ENCODE measurements at places on chromosomes 4 and X.

DNA sequence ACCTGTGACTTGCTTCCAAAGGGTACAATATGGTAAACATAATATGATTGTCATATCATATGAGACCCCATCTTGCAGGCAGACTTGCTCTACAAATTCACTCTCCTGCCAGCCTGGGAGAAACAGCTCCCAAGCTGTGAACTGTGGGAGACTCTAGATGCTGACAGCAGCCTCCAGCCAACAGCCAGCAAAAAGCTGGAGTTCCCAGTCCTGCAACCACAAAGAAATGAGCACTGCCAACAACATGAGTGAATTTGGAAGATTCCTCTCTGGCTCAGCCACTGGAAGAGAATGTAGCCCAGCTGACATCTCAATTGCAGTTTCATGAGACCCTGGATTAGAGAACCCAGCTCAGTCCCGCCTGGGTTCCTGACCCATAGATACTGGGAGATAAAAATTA is 145.4 kb downstream of the QDPR start:
- peak; percentile 84 for DNase-seq

GRCh38 chr4:128782076-128782715 is 27.3 kb upstream of the JADE1 start:
- peak; percentile 61 for DNase-seq

- DNase-seq: no peak
These were observed 21.9 kb upstream of the PACRGL start for GRCh38 chr4:20678400-20678799.

DNA sequence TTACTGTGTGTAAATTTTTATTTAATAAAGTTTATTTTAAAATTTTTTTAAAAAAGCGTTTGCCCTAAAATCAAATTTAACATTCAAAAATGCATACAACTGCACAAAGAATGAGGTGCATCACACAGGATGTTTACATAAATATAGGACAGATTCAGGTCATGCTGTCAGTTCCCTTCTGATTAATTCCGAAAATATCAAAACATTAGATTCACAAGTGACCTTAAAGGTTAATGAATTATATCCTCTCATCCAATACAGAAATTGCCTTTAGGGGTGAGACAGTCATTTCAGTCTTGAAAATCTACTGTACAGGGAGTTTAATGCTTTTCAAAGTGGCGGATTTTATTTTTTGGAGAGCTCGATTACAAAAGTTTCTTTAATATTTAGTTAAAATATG is 208.7 kb upstream of the FTHL17 start:
- no peak for DNase-seq

DNA sequence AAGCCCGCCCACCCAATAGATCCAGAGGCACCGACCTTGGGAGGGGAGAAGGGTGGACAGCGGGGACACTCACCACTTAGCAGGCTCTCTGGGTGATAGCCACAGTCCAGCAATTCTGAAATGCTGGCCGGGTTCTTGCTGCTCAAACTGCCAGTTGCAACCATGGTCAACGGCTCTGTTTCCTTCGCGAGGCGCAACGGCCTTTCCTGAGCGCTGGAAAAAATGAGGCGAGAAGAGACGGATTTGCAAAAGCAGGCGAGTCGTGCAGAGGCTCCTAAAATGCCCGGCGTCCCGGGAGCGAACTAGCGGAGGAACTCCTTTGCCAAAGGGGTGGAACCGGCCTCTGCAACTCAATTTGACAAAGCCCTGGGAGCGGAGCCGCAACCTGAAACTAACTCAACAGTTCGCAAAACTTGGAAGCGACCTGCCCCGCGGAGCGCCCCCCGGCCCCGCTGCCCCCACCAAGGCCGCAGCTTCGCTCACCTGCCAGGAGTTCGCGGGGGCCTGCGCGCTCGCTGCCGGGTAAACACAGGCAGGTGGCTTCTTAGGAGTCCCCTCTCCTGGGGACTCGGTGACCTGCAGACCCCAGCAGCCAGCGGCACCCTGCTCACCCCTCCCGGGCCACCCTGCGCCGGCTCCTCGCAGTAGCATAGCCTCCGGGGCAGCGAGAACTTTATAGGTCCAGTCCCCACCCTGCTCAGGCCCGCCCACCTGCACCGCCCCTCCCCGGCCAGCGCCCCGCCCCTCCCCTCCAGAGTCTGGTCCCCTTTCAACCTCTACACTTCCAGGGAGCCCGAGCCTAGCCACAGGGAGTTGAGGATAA is at the start of gene DDIT4L:
DDIT4L (minus strand) TSS at position 649 of the 823 bp plus-strand sequence; CDS start at position 164, 485 bp downstream.
- DNase-seq: peak; percentile 35

GRCh38 chr4:853416-853781 is 27.5 kb upstream of the CPLX1 start:
- DNase-seq: no peak

DNA sequence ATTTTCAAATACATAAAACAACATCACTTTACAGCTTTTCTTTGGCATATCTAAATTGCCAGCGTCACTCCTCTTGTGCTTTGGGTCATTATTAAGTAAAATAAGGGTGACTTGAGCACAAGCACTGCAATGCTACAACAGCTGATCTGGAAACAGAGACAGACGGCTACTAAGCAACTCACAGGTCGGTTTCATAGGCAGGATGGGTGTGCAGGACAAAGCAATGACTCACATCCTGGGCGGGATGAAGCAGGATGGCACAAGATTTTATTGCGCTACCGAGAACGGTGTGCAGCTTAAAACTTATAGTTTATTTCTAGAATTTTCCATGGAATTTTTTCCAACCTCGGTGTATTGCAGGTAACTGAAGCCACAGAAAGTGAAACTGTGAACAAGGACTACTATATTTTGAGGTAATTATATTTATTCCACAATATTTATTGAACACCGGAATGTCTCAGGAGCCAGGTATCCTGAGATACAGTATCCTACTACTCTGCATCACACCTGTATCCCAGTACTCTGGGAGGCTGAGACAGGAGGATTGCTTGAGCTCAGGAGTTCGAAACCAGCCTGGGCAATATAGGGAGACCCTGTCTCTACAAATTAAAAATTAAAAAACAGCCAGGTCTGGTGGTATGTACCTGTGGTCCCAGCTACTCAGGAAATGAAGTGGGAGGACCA is 215.5 kb downstream of the APBB2 start:
- peak; percentile 34 for DNase-seq

GRCh38 chr4:154982187-154983047 is 201.3 kb downstream of the RBM46 start:
- peak; percentile 25 for DNase-seq

DNA sequence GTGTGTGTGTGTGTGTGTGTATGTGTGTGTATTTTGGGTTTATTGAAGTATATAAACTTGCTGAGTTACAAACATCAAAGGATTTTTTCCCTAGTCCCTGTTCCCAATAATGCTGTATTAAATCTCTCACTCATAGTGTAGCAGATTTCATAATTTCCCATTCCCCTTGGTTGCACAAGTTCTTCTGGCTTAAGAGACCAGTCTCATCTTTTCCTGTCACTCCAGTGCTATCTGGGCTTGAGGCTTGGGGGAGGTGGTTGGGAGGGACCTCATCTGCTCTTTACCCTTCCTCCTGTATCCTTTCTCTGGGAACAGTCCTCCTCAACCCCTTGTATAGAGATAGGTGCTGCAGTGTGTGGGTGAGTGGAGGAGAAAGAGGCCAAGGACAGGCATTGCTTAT is 285.4 kb upstream of the BOD1L1 start:
- DNase-seq: peak; percentile 76

DNA sequence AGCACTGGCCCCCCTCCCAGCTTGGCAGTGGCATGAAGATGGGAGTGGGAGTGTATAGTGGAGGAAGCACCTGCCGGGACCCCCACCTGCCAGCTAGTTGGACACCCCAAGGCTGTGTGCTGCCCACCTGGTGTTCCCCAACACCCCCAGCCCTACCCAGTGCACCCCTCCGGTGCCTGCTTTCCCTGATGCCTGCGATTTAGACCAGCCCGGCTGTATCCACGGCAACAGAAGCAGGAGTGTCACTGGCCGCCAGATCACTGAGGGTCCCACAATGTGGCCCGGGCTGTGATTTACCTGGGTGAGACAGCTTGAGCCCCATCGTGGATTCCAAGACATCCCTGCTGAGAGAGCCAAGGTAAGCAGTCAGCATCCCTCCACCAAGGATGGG is 533 bp downstream of the GPR173 start:
- no peak for DNase-seq

DNA sequence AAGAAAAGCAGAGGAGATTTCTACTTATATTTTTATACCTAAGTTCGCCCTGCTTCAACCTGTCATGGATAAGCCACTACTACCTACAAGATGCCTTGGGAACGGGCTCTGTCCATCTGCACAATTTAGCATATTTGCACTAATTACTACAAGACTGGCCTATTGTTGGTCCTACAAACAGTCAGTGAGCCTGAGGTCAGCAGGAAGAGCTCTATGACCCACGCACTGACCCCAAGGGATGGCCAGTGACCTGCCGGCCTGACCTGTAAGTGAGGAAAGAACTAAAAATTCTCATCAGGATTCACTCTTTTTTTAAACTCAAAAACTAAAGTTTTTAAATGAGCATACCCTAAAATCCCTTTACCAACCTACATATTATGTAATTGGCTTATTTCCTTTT is 142.0 kb downstream of the COL25A1 start:
- DNase-seq: no peak

GRCh38 chrX:118418811-118419251 is 72.9 kb downstream of the WDR44 start:
- no peak for DNase-seq

DNA sequence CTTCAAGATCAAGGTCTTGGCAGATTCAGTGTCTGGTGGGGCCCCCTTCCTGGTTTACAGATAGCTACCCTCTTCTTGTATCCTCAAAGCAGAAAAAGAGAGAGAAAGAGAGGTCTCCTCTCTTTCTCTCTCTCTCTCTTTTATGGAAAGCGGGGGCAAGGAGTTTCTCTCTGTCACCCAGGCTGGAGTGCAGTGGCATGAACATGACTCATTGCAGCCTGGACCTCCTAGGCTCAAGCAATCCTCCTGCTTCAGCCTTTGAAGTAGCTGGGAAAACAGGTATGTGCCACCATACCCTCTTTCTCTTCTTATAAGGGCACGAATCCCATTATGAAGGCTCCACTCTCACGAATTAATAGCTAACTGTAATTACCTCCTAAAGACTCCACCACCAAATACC is 20.2 kb downstream of the RAB9B start:
- no peak for DNase-seq

DNA sequence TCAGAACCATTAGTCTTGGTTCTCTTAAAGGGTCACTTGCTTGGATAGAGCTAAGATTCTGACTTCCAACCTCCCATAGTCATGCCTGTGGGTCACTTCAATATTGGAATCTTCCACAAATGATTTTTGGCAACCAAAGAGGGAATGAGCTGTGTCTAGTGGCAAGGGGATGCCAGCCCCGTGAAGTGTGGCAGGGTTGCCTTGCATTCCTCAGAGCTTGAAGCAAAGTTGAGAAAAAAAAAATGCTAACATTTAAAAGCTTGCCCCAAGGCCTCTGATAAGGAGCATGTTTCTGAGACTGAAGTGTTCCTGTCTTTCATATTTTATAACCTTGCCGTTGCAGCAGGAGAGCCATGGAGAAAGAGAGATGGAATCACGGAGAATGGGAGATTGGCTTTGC is 120.2 kb downstream of the PAPSS1 start:
- DNase-seq: no peak

Data from fibroblast of lung (primary cell).